ENCODE measurements at places on chromosomes 7 and 10. TPM values are rescaled to one million over a fixed set of nuclear protein-coding genes. Genes with fewer than 3 reads are reported as not detected.

- DNase-seq = no peak
Measured at GRCh38 chr7:114255404-114255841, 159.2 kb upstream of the FOXP2 start.

- no peak for DNase-seq
Measured at GRCh38 chr7:139232904-139233303, 1.9 kb downstream of the UBN2 start.

GRCh38 chr10:83990126-83990525 is 149.2 kb upstream of the GHITM start:
- DNase-seq = no peak

- no peak for DNase-seq
Measured at GRCh38 chr7:129157651-129158050, 13.1 kb downstream of the TSPAN33 start.

GRCh38 chr7:124800386-124800785 is 34.8 kb upstream of the GPR37 start:
- DNase-seq = no peak

DNA sequence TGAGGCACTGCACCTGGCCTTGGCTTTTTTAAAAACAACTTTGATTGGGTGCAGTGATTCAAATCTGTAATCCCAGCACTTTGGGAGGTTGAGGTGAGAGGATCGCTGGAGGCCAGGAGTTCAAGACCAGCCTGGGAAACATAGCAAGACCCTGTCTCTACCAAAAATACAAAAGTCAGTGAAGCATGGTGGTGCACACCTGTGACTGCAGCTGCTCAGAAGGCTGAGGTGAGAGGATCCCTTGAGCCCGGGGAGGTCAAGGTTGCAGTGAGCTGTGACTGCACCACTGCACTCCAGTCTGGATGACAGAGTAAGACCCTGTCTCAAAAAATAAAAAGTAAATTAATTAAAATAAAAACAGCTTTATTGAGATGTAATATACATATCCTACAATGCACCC is 84.9 kb downstream of the NPTX2 start:
- DNase-seq = no peak

The UCN3 gene
- not detected for total RNA-seq

All from CD8-positive, alpha-beta T cell (primary cell).